ENCODE measurements at places on chromosomes 11 and 22.

DNA sequence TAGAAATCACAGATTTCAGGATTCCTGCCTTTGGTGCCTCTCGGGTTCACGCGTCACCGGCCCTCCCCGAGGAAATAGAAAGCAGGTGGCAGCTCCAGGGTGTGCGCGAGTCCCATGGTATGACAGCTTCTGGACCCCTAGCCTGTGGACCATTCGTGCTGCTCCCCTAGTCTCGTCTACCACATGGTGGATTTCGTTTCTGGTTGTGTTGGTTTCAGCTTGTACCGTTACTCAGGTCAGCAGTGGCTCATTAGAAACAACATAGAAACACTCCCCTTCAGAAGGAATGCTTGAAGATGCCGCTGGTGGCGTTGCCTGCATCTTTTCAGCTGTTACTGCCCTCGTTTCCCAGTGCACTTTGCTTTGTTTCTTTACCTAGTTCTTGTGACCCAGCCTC lies 700 bp downstream of the TTC17 start:
- no peak for DNase-seq

- DNase-seq = no peak
These were observed 47.0 kb downstream of the TNRC6B start for GRCh38 chr22:40224702-40225101.

DNA sequence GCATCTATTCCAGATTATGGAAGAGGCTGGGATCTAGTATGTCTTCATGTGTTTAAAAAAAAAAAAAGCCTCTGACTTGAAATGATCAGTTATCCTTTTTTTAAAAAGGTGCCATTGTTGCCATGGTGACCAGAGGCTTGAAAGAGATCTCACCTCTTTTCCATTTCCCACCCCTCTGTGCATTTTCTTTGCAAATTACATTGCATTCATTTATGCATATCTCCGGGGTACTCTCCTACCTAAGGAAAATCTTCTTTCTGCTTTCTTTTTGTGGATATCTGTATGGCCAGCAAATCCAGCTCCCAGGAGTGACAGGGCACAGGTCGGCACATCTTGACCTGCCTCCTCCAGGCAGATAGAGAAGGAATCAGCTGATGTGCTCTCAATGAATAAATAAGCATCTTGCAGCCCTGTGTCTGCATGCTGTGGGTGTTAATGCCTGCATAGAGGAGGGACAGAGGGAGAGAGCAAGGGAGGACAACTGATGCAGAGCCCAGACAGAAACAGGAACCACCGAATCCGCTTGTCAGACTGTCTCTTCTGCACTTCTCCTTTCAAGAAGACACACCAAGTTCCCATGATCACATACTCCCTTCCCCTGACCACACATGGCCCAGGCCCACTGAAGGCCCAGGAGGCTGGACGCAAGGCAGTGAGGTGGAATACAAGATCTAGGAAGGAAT lies 50.9 kb downstream of the CWC15 start:
- DNase-seq = no peak

- no peak for DNase-seq
These were observed 23.9 kb downstream of the STIM1 start for GRCh38 chr11:3879216-3879966.

Data from stimulated activated CD8-positive, alpha-beta memory T cell treated with anti-CD3 and anti-CD28 coated beads, Interleukin-4, amount 100 ng/mL, for 24 hours (primary cell).